Ovary (tissue), 10 donors: ENCODE measurements at places on chromosomes 2 and 18. TPM values are rescaled to one million over a fixed set of nuclear protein-coding genes. Genes with fewer than 3 reads are reported as not detected.

- no peak overlapping the region for H3K4me3 ChIP-seq
- no peak overlapping the region for H3K27ac ChIP-seq
- no peaks in the 10 kb centered on the region for H3K4me1 ChIP-seq
Measured at GRCh38 chr2:158729451-158729850, 65.7 kb upstream of the DAPL1 start.

DNA sequence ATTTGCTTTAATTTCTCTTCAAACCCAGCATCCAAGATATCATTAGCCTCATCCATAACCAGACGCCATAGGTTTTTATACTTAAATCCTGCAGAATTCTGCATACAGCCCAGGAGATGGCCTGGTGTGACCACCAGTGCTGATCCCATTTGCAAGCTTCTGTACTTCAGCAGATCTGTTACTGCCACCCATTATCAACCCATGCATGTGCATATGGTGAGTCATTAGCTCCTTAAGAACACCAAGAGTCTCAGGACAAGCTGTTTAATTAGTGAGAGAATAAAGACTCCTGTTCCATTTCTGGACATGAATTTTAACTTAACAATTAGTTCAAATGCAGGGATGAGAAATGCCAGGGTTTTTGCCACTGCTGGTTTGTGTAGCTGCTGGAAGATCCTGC, 110.7 kb upstream of the TANK start:
- no peak overlapping the region for H3K27ac ChIP-seq
- H3K27me3 ChIP-seq = no peaks in the 10 kb centered on the region
- peaks cover 3% of the 10 kb centered on the region for H3K4me1 ChIP-seq
- DNase-seq = no peak
- H3K36me3 ChIP-seq = no peaks in the 10 kb centered on the region

DNA sequence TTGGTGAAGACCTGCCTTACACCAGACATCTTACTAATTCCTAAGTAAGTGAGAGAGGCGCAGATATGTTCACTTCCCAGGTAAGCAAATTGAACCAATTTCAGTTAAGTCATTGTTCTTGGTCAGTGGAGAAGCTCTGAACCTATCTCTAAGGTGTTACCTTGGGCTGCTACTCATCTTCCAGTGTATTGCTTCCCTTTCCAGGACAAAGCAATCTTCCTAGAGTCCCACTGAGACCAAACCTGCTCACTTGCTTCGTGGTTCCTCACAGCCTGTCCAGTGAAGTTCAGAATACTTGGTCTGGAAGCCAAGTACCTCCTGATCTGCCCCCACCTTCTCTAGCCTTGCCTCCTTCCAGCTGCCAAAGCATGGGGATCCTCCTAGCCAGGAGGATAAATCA, 22.5 kb upstream of the GBX2 start:
- H3K4me3 ChIP-seq = no peak overlapping the region
- H3K27ac ChIP-seq = no peak overlapping the region
- H3K27me3 ChIP-seq = no peaks in the 10 kb centered on the region
- H3K36me3 ChIP-seq = no peaks in the 10 kb centered on the region
- H3K4me1 ChIP-seq = no peaks in the 10 kb centered on the region

DNA sequence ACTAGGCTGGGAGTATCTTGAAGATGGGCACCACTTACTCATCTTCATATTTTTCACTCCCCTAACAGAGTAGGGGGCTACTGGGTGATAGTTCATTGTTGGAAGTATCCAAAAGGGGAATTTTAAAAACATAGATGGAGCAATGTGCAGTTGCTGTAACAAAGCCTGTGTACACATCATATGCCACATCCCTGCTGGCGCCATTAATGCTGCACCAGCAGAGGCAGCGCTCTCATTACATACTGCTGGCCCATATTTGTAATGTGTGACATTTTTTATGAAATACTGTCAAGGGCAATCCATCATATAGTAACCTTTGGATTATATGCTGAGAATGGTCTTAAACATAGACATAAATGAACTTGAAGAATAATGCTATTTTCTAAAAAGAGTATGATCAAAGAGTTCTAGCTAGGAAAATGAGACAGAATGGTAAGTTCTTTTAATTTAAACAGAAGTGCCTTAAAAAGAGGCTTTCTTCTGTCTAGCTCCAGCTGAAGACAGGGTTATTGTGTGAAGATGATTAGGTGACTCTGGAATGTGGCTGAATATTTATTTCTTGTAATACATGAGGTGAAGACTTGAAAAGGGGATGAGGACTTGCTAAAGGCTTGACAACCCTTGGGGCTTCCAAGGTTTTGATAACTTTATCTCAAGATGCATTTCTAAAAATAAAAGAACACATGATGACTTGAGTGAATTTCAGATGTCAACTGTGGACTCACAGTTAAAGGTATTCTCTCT, 2.4 kb upstream of the TMEM178A start:
- H3K4me3 ChIP-seq = no peak overlapping the region
- H3K36me3 ChIP-seq = no peaks in the 10 kb centered on the region
- H3K27me3 ChIP-seq = no peaks in the 10 kb centered on the region
- H3K4me1 ChIP-seq = peaks cover 3% of the 10 kb centered on the region
- H3K27ac ChIP-seq = no peak overlapping the region

GRCh38 chr2:201149064-201149820, 33.3 kb downstream of the CFLAR start:
- no peaks in the 10 kb centered on the region for H3K27me3 ChIP-seq
- H3K36me3 ChIP-seq = no peaks in the 10 kb centered on the region
- peaks cover 2% of the 10 kb centered on the region for H3K4me1 ChIP-seq

DNA sequence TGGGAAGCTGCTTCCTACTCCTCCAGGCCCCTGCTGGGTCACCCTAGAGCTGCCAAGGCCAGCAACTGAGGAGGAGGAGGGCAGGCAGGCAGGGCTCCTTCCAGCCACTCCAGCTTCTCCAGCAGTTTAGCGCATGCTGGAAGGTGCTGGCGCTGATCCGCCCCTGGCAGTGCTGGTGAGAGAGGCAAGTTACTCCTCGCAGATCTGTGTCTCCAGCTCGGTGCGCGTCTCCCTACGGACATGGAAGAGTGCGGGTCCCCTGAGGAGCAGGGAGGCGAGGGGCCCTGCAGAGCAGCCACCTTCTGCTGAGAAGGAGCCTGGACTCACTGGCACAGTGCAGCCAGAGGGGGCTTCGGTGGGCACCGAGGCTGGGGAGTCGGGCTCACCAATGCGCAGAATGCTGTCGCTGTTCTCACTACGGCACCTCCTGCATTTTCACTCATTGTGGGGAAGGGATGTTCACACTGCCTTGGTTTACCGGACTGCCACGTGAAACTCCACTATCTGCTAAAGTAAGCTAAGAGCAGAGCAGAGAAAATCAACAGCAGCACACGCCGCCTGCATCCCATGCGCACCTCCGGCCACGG, 206.0 kb downstream of the HDAC4 start:
- DNase-seq = peak; percentile 50
- no peak overlapping the region for H3K27ac ChIP-seq
- peaks cover 3% of the 10 kb centered on the region for H3K4me1 ChIP-seq
- no peak overlapping the region for H3K4me3 ChIP-seq

DNA sequence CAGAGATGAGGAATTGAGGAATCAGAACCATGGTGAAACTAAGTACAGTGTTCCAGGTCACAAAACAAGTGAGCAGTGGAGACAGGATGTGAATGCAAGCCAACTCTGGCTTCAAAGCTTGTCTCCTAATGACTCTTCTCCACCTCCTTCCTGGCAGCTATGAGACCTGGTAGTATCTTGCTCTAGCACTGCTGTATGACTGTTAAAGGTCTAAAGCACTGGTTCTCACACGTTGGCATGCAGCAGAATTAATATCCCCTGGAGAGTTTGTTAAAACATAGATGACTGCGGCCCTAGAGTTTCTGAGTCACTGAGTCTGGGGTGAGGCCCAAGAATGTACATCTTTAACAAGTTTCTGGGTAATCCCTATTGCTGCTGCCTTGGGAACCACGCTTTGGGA, 63.3 kb downstream of the SUCLG1 start:
- DNase-seq = no peak
- H3K27ac ChIP-seq = no peak overlapping the region
- no peaks in the 10 kb centered on the region for H3K4me1 ChIP-seq

- no peaks in the 10 kb centered on the region for H3K27me3 ChIP-seq
- no peak overlapping the region for H3K4me3 ChIP-seq
- H3K27ac ChIP-seq = no peak overlapping the region
- H3K4me1 ChIP-seq = no peaks in the 10 kb centered on the region
- no peak for DNase-seq
Measured at GRCh38 chr2:178025551-178026185, 46.9 kb downstream of the PDE11A start.

GRCh38 chr2:191582355-191582754, 95.6 kb upstream of the NABP1 start:
- no peak overlapping the region for H3K4me3 ChIP-seq
- DNase-seq = no peak
- H3K4me1 ChIP-seq = no peaks in the 10 kb centered on the region
- H3K27ac ChIP-seq = no peak overlapping the region
- H3K27me3 ChIP-seq = no peaks in the 10 kb centered on the region
- no peaks in the 10 kb centered on the region for H3K36me3 ChIP-seq

The ZBTB7C gene
- polyA plus RNA-seq = 2.8 TPM

The SERPINB12 gene
- not detected for polyA plus RNA-seq

The STON1 gene
- polyA plus RNA-seq = 26.5 TPM

The LRRTM4 gene
- 0.01 TPM for polyA plus RNA-seq

The SERPINB3 gene
- polyA plus RNA-seq = not detected
